Stimulated activated CD8-positive, alpha-beta memory T cell treated with anti-CD3 and anti-CD28 coated beads, Interleukin-2, amount 100 ng/mL, for 48 hours (primary cell): ENCODE measurements at places on chromosomes 4 and X.

DNA sequence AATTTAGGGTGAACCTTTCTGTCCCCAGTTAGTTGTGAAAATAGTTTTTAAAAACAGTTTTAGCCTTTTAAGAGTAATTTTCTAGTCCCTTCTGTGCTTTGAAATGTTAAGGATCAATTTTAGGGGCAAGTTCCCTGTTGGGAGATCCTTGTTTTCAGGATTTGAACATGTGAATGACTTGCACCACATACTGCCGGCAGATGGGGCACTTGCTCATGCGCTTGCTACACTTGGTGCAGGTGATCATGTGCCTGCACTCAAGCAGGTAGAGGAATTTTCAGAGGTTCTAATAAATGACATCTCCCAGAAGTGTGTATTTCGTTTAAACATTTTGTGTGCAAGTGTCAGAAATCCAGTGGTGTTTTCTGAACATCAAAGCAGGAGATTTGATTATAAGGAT is 195.9 kb downstream of the CHM start:
- DNase-seq, result no peak

DNA sequence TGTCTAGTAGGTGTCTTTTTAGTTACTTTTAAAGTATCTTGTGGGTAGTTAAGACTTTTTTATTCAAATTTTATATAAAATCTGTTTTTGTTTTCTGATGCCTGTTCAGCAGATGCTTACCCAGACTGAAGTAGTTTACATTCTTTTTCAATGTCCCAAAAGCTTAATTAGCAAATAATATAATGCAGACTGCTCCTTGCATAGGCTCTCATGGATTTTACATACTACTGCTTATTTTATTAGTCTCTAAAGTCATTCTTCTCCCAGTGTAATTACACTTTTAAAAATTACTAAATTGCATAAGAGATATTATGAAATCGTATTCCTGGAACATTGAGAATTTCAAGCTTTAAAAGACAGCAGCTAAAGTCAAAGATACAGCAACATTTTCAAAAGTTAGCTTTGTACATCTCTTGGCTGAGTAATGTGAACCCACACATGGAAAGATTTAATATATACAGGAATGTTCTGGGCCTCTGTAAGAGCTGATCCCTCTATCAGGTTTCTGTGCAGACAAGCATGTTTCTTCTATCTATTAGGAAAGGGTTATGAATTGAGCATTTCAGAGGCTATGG is 148.4 kb upstream of the SPRY1 start:
- no peak for DNase-seq

- no peak for DNase-seq
These were observed 6.2 kb upstream of the RTL3 start for GRCh38 chrX:78665342-78665741.

- DNase-seq, result no peak
These were observed 60.8 kb downstream of the DLG3 start for GRCh38 chrX:70505451-70505841.

- DNase-seq, result no peak
These were observed 15.8 kb downstream of the SMPX start for GRCh38 chrX:21741869-21742701.

GRCh38 chrX:30301963-30302362 is 7.2 kb downstream of the NR0B1 start:
- no peak for DNase-seq

DNA sequence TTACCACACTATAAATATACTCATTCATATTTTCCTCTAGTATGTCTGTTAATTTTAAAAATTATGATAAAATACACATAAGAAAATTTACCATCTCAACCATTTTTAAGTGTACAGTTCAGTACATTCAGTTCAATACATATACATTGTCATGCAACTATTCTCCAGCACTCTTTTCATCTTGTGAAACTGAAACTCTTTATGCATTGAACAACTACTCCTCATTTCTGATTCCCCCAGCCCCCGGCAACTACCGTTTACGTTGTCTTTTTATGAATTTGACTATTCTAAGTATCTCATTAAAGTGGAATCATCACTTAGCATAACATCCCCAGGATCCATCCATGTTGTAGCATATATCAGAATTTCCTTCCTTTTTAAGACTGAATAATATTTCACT is 8.7 kb downstream of the SMARCAD1 start:
- DNase-seq, result no peak

GRCh38 chr4:155423671-155424070 is 46.9 kb upstream of the MAP9 start:
- no peak for DNase-seq

GRCh38 chr4:34950926-34951325 is 1293.4 kb downstream of the ARAP2 start:
- DNase-seq, result no peak

DNA sequence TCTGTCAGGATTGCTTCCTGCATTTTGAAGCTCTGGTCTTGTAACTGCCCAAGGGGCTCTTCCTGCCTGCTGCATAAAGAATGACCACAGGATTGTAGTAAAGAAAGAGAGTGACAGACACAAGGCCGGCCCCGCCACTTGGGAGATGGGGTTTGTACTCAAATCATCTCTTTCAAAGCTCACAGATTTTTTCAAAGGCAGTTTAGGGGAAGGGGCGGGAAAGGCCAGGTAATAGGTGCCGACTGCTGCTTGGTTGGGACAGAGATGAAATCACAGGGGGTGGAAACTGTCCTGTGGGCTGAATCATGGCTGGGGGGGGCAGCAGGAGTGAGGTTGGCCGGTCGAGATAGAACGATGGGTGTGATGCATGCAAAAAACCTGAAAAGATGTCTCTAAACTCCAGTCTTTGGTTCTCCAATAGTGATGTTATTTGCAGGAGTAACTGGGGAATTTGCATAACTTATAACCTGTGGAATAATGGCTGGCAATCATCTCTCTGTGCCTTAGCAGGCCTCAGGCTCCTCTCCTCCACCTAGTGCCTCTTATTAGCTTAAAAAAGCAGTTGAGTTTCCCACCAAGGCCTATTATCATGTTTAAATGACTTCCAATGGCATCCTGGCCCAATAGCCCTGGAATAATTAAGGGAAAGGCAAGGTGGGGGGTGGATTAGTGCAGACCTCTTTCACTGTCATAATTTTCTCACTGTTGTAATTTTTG is 778.4 kb upstream of the FRG1 start:
- no peak for DNase-seq

DNA sequence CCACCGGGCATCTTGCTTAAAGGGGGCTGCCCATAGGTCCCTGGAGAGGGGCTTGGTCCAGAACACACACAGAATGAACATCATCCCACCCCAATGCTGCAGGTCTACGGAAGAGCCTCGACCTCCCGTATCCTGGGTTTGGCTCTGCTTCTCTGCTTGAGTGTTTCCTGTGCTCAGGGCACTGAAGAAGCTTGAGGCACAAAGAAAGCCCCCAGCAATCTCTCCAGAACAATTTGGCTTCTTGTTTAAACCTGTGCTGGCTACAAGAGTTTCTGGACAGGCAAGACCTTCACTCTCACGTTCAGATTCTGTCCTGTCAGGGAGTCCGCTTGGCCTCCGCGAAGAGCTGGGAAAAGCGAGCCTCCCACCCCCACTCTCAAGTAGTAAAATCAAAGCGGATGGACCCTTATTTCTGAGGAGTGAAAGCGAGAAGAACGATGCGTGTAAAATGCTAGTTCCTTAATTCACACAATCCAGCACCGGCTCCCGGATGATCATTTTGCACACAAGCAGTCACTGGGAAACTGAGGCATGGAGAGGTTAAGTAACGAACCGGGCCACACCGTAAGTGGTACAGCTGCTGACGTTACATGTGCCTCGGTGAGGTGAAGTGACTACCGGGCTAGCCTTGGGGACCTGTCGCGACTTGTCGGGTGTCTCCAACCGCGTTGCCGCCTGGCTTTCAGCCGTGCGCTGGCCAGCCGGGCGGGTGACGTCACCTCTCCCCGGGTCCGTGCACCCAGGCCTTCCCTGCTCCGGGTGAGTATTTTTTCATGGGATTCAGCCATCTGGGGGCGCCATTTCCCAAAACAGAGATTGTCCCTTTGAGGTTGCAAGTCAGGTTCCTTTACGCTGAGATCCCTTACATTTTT is 3.1 kb upstream of the SFRP2 start:
- DNase-seq, result peak; percentile 43

DNA sequence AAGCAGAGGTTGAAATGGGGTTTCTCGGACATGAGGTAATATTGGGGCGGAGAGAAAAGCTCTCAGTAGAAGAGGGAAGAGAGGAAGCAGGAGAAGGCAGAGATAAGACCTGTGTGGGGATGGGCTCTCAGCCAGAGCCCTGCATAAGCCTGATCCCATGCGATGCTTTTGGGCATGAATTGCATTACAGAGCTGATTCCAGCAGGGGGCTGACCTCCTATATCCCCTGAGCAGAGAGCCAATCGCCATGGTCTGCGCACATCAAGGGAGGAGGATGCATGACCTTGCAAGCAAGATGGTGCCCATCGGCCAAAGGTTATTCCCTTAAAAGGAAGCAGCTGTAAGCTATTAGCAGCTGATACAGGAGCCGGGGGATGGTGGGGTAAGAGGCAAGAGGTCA is 7.6 kb downstream of the ANOS1 start:
- DNase-seq, result no peak

DNA sequence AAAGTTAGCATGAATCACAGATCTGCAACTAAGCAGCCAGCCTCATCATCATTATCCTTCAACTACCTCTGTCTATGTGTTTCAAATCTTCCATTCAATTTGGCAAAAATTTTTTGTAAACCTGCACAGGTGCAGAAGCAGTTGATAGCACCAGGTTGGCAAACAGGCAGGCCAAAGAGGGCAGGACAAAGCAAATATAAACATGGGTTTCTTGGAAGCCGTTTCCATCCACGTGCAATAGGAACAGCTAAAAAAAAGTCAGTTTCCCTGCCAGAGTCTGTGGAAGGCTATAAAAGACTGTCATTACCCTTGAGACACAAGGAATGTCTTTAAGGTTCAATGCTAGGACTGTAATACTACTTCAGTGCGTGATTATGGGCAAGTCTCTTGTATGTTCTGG is 253.2 kb downstream of the PDHA2 start:
- no peak for DNase-seq

- DNase-seq, result no peak
These were observed 21.4 kb downstream of the MAOB start for GRCh38 chrX:43860646-43861370.

DNA sequence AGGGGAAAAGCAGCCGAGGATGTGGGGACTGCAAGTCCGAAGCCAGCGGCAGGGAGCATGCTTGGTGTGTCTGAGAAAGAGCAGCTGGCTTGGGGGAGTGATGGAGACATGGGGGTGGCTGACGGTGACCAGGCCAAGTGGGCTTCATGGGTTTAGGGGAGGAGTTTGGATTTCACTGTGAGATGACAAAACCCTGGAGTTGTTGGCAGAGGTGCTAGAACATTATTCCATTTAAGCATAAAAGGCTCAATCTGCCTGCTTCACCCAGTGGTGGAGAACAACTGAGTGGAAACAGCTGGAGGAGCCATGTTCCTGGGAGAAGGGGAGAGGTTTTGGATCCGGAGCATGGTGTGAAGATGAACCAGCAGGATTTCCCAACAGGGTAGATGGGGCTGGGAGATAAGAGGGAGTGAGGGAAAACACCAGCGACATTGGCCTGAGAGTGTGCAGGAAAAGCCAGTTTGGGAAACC is 318.0 kb upstream of the TAPT1 start:
- no peak for DNase-seq

DNA sequence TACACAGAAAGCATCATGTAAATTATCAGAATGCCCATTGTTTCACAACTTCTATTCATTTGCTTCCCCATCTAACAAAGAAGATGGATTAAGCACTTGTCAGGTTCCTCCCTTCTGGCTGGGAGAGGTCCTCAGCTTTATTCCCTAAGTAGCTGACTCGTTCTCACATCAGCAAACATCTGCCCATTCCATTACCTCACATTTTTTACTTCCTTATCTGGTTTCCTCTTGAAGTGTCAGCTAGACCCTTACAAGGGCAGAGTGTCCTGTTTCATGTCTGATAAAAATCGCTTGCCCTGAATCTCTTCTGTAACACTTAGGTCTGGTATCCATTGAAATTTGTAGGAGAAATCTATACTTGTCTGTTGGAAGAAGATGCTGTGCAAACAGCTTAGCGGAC is 34.7 kb downstream of the TMPRSS11A start:
- DNase-seq, result no peak

GRCh38 chr4:8696369-8697127 is 104.0 kb downstream of the CPZ start:
- DNase-seq, result no peak

DNA sequence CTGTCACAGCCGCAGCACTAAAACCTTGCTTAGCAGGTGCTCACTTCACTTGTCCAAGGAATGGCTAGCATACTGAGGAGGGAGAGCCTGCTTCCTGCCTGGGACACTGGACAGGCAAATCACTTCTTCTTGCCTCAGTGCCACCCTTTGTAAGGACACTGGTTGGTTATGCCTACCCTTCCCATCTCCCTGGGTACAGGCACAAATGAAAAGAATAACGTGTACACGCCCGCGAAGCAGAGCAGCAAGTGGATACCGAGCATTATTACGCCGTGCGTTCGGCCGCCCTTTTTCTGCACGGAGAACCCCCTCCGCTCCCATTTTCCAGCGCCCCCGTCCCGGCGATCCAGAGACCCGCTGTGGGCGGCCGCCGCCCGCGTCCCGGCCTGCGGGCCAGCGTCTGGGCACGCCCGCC is 338 bp upstream of the KLHL2 start:
- no peak for DNase-seq

- DNase-seq, result no peak
These were observed 207.9 kb upstream of the FAM241A start for GRCh38 chr4:111937368-111937767.

DNA sequence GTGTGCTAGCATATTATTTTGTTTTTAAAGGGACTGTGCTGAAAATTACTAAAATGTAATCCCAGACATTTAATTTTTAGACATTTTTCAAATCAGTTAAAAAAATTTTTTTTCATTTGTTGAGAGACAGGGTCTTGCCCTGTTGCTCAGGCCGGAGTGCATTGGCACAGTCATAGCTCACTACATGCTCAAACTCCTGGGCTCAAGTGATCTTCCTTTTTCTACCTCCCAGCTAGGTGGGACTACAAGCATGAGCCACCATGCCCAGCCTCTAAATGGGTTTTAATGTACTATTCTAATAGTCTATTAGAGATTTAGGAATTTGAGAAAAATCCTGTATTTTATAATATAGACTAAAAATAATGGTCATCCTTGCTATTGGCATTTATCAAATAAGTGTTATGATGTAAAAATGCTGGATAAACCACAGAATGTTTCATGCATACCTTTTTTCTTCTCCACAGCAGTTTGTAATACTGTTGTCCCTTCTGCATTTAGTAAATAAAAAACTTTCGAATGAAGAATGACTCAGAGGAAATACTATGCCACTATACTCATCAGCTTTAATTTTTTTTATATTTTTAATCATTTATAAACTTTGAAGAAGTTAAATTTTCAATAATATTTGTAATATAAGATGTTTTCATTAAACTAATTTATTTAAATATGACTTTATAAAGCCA is 29.9 kb downstream of the CPEB2 start:
- no peak for DNase-seq

DNA sequence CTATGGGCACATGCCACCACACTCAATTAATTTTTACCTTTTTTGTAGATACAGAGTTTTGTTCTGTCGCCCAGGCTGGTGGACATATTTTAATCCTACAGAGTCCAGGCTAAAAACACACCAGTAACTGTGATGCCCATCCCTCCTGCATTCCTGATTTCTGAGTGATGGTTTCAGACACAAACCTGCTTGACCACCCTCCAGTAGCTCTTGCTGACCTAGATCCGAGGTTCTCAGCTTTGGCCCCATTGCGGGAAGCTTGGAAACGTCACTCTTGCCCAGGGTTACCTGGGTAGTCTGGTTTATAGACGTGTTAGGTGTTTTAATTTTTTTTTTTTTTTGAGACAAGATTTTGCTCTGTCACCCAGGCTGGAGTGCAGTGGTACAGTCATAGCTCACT is 7.5 kb downstream of the CD99 start:
- DNase-seq, result no peak

- DNase-seq, result no peak
These were observed 95.6 kb downstream of the REPS2 start for GRCh38 chrX:17042037-17042436.
